Stimulated activated CD8-positive, alpha-beta memory T cell treated with anti-CD3 and anti-CD28 coated beads, Interleukin-15, amount 100 ng/mL, for 4 hours (primary cell): ENCODE measurements at places on chromosomes 6 and 20.

GRCh38 chr20:34644951-34645350, 31.9 kb downstream of the PIGU start:
- DNase-seq, result no peak

GRCh38 chr6:157804448-157805327, 18.4 kb upstream of the SNX9 start:
- DNase-seq, result no peak

- no peak for DNase-seq
These were observed 51.9 kb downstream of the GCLC start for GRCh38 chr6:53492860-53493634.

GRCh38 chr20:55528482-55528881, 476.8 kb downstream of the CBLN4 start:
- no peak for DNase-seq

- DNase-seq, result no peak
These were observed at the start of gene ZNF512B for GRCh38 chr20:63969838-63970713. Gene ZNF512B, minus strand, starts transcription at chr20:63969930. Its CDS starts 1,980 bp downstream, at chr20:63967950.

GRCh38 chr6:14601490-14601889, 483.9 kb downstream of the CD83 start:
- DNase-seq, result no peak

GRCh38 chr6:116314878-116315277, 35.1 kb upstream of the TSPYL1 start:
- no peak for DNase-seq

DNA sequence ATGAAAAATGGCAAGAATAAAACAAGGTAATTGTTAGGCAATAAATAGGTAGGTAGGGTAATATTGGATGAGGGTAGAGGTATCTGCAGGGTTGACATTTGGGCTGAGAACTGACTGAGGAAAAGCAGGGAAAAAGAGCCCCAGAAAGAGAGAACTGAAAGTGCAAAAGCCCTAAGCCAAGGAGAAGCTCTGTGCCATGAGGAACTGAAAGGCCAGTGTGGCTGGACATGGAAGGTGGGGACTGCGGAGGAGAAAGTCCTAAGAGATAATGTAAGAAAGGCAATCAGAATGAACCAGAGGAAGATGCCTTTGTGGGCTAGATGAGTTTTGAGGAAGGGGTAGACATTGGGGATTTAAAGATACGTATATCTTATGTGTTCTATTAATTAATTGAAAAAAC, 9.9 kb upstream of the HIVEP2 start:
- DNase-seq, result no peak

- no peak for DNase-seq
These were observed 40.4 kb upstream of the TMEM170B start for GRCh38 chr6:11497107-11497506.

DNA sequence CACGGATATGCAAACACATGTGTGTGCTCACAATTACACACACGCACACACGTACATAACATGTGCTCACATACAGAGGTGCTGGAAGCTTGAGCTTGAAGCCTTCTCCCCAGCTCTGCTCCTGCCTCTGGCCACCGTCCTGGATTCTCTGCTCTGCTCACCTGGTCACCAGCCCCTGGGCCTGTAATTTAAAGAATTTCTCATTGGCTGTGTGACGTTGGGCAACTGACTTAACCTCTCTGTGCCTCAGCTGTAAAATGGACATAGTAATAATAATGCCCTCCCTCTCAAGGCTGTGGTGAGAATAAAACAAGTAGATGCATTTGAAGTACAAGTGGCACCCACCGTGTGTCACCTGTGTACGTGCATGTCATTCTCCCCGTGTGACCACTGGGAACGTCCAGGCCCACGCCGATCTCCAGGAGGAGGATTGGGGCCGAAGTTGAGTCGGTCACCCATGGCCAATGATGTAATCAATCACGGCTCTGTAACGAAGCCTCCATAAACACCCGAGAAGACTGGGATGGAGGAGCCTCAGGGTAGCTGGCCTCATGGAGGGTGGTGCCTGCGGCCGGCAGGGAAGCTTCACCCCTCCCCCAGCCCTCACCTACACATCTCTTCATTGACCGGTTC, 160.9 kb upstream of the AFDN start:
- no peak for DNase-seq

DNA sequence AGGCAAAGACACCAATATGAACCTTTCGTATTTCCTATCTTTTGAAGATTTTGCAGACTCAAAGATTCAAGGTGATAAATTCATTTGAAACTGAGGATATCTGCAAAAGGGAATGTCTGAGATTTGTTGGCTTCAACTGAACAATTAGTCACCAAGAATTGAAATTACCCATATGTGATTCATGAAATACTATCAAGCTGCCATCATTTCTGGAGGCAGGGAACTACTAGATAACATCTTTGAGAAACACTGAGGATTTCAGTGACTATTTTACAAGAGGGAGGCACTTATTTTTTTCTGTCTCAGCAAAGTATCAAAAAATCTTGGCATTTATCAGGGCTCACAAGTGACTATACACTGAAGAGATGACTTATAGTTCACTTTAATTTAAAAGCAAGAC, 39.8 kb upstream of the MMS22L start:
- DNase-seq, result no peak

- no peak for DNase-seq
These were observed 130.5 kb downstream of the TTLL2 start for GRCh38 chr6:167455371-167455770.

DNA sequence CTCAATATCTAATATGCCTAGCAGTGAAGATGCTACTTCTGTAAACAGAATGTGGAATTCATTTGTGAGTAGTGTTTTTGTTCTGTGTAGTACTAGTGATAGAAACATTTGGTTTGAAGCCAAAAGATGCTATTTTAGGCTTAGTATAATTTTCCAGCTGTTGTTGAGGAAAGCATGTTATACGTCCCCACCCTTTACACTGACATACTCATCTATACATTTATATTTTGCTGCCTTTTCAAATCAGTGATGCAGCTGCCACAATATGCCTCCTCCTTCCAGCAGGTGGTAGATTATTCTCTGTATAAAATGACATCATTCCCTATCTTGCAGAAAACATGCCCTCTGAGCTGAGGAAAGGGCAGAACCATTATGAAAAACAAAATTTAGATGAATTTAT, 1217.6 kb upstream of the GJE1 start:
- DNase-seq, result no peak

GRCh38 chr6:111769365-111770152, 103.7 kb downstream of the FYN start:
- DNase-seq, result no peak

GRCh38 chr6:119063491-119063890, 15.0 kb downstream of the FAM184A start:
- no peak for DNase-seq

DNA sequence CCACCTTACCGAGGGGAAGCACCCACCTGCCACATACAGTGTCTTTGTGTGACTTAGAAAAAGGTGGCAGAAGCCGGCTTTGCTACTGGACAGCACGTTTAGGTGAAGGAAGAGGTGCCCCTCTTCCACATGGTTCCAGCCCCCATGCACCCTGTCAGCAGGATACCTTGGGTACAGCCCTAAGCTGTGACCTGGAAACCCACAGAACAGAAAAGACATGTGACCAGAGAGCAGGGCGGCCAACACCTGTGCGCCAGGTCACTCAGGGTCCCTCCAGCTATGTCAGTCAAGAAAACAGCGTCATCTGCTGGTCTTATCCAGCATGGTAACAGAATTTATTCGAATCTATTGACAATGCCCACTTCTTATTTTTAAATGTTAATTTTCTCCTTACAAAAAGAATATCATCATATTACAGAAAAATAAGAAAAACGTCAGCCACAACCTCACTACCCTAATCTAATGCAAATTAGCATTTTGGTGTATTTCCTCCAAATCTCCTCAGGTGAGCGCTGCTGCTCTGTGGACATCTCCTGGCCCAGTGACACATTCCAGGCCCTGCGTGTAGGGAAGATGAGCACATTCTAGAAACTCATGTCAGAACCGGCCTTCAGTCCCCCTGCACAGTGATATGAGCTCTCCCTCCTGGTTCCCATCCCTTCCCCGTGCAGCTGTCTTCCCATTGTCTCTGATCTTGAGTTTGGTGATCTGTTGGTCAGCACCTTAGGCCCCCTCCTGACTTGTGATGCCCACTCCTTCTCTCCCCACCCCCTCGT, 37.2 kb downstream of the GTF2H5 start:
- DNase-seq, result no peak

- no peak for DNase-seq
These were observed 44.2 kb downstream of the COL11A2 start for GRCh38 chr6:33147807-33148666.

GRCh38 chr6:1615151-1615852, 5.6 kb downstream of the FOXC1 start:
- no peak for DNase-seq

DNA sequence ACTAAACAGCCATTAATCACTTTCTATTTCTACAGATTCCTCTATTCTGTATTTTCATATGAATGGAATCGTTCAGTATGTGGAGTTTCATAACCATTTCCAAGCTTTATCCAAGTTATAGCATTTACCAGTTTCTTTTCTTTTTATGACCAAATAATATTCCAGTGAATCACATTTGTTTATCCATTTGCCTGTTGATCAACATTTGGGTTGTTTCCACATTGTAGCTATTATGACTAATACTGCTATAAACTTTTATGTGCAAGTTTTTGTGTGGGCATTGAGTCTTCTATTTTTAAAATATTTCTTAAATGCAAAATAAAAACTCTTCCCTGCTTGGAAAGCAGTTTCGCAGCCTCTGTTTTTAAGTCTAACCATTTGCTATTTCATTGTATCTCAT, 336.4 kb upstream of the OPRM1 start:
- no peak for DNase-seq

DNA sequence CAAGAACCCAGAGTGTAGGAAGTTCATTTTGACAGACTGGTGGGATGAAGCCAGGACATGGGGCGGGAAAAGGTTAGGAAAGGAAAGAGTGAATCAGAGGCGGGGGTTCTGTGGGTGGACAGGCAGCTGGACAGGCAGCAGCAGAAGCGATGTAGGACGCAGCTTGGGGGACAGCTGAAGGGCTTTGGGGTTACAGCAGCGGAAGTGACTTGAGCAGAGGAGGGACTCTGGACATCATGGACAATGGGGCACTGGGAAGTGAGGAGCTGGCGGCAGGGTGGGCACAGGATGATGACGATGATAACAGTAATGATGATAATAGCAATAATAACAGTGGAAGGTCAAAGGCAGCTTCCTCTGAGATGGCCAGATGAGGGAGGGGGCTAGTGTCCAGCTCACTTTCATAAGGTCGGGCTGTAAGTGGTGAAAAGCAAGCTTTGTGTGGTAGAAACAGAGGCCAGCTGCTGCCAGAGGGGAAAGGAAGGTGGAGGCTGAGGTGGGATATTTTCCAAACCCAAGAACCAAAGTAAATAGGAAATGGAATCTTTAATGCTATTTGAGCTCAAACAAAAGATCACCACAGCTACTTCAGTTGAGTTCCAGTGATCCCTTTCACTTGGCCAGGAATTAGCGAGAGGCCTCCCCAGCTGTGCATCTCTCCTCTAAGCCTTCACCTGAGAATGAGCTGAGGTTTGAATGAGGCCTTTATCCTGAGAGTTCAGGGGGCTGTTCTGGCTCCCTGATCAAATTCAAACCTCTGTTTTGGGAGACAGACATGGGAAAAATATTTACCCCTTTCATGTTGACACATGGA, 433.5 kb downstream of the DHX35 start:
- DNase-seq, result no peak

- no peak for DNase-seq
These were observed 733.8 kb upstream of the GJE1 start for GRCh38 chr6:141398949-141399348.

- DNase-seq, result no peak
These were observed 45.1 kb downstream of the COL9A1 start for GRCh38 chr6:70257768-70258273.

GRCh38 chr20:24060851-24061590, 72.4 kb upstream of the GGTLC1 start:
- DNase-seq, result no peak

- DNase-seq, result no peak
These were observed 8.5 kb upstream of the REPS1 start for GRCh38 chr6:138996524-138996923.

GRCh38 chr6:15505463-15505918, 157.3 kb downstream of the DTNBP1 start:
- no peak for DNase-seq

- DNase-seq, result no peak
These were observed 75.8 kb downstream of the LAMP5 start for GRCh38 chr20:9590189-9590588.

GRCh38 chr6:3323148-3323547, 64.4 kb downstream of the PSMG4 start:
- no peak for DNase-seq

GRCh38 chr6:160742090-160742489, 40.0 kb downstream of the PLG start:
- DNase-seq, result no peak

- DNase-seq, result no peak
These were observed 199.6 kb downstream of the ISM1 start for GRCh38 chr20:13420625-13421024.

GRCh38 chr6:75870389-75870788, 121.3 kb downstream of the MYO6 start:
- no peak for DNase-seq

DNA sequence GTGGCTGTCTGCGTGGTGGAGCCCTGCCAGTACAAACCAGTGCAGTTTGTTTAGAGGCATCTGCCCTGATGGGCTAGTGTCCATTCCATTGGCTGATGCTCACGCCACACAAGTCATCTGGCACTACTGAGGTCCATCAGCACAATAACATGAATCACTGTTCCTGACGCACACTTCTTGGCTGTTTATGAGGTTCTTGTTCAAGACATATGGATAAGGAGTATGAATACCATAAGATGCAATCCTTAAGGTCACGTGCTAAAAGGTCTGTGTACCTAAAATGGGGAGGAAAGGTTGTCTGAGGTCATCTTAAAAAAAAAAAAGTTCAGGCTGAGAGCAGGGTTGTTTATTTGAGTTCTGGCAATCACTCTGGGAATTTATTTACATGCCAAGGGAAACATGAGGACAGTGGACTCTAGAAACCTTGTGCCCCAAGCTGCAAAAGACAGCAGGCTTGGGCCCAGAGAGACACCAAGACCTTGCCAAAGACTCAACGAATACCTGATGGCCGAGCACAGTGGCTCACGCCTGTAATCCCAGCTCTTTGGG, 54.1 kb upstream of the SHLD1 start:
- no peak for DNase-seq

- DNase-seq, result no peak
These were observed 63.1 kb upstream of the IFNGR1 start for GRCh38 chr6:137282254-137282653.

GRCh38 chr6:1190366-1190765, 121.5 kb upstream of the FOXQ1 start:
- DNase-seq, result no peak

DNA sequence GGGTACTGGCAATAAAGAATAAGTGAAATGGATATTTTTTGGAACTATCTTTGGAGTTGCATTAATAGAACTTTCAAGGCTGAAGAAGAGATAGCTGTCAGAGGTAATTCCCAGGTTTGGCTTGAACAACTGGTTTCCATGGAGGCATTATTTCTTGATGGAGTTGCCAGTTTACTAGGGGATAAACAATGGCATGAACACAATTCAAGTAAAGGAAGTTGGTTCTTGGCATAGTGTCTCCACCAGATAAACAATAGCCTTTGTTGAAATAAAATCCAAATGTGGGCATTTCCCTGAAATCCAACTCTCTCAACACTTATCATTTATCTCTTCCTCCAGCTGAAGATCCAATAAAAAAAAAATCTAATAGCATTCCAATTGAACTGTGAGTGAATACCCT, 454.9 kb downstream of the C6orf118 start:
- no peak for DNase-seq

- no peak for DNase-seq
These were observed 19.9 kb downstream of the UQCC2 start for GRCh38 chr6:33691456-33692077.

- no peak for DNase-seq
These were observed 26.7 kb downstream of the MAN1A1 start for GRCh38 chr6:119322715-119323350.
